Natural killer cell (primary cell): ENCODE measurements at places on chromosomes 5 and 9. TPM values are rescaled to one million over a fixed set of nuclear protein-coding genes. Genes with fewer than 3 reads are reported as not detected.

DNA sequence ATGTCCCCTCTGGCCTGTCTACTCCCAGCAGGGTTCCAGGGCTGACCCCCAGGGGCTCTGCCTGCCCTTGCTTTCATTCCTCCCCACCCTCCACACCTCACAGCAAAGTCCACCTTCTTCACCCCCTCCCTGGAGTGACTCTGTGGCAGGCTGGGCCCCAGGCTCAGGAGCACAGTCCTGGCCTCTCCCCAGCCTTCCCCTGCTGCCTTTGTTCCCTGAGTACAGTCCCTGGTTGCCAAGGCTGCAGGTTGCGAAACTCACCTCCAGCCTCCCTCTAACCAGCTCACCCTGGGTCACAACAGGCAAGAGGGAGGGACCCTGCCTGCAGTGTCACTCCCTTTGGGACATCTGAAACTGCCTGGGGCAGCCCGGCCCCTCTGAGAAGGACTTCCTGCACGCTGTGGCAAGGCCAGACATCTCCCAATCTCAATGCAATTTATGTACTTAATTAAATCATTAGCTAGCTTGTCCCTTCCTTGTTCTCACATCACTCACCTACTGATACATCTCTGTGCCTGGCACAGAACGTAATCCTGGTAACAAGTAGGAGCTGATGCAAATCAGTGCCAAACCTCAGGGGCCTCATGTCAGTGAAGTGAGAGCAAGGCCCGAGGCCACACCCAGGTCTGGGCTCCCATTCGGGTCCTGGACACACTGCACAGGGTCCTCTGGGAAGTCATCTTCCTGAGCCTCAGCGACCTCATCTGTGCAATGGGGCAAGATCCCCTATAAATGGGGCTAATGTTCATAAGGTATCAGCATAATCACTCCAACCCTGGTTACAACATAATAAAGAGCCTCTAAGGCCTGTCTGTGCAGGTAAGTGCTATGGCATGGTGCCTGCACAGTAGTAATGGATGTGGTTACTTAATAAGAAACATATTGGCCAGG lies 27.3 kb upstream of the TRIM14 start:
- no peak for DNase-seq

DNA sequence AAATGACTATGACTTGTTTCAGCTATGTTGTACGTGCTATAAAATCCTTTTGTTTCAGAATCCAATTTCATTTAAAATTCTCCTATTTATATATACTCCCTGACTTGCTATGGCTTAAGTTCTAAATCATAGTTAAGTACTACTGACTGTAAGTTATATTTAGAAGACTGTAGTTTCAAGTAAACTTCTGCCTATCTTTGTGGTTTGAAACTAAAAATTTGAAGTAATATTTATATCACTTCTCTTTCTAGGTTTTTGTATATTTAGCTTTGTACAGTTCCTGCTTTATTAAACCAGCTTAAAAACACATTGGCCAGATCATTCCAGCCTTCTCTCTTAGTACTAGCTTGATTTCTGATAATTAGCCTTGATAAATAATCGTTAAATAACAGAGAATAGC lies 196.3 kb downstream of the MLLT3 start:
- no peak for DNase-seq

DNA sequence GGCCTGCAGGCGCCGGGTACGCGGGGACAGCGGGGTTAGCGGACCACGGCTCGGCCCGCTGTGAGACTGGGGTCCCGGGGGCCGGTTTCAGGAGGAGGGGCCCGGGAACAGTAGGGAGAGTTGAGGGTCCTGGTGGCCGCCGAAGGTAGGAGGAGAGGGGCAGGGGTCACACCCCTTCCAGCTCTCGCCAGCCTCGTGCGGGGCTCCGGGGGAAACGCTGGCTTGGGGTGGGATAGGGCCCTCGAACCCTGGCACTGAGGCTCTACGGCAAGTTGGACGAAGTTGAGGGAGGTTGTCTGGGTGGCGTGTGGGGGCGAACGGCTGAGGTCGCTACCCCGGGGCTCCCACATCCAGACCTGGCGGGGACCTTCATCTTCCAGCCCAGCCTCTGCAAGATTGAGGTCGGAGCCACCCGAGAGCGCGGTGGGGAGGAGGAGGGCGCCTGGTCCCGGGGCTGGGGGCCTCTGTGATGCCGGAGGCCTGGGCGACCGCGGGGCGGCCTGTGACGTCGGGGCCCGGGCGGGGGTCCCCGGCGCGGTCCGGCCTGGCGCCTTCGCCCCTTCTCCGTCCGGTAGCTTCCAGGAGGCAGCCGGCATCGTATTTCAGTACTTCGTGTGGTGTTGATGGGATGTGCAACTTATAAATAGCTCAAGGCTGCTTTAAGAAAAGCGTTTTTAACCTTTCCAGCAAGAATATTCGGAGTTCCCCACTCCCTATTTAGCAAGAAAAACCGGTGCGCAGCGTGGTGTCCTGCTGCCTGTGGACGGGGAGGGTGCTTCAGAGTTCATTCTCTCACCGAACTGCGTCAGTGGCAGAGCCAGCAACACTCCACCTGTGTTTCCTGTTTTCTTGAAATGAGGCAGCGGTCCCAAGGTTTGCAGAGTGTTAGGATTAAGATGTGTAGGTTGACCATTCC lies 902 bp downstream of the HABP4 start:
- DNase-seq, result no peak

GRCh38 chr9:13586587-13587374 lies 307.3 kb upstream of the MPDZ start:
- no peak for DNase-seq

SAXO1 gene
- total RNA-seq, result not detected
